GM12878 (cell line): ENCODE measurements at places on chromosomes 5 and 9. TPM values are rescaled to one million over a fixed set of nuclear protein-coding genes. Genes with fewer than 3 reads are reported as not detected.

CDH9 gene
- not detected in 2 replicates for total RNA-seq

- DNase-seq: no peak
- H3K36me3 ChIP-seq: no peaks in the 10 kb centered on the region
- H3K27ac ChIP-seq: no peak overlapping the region
- peaks cover 2% of the 10 kb centered on the region; the same call in 1 of the 2 replicates for H3K27me3 ChIP-seq
Measured at GRCh38 chr9:126607086-126607485, 6.6 kb upstream of the LMX1B start.

- H3K4me3 ChIP-seq: no peak overlapping the region
- H3K27me3 ChIP-seq: no peaks in the 10 kb centered on the region
- H3K27ac ChIP-seq: no peak overlapping the region
- DNase-seq: no peak
- peaks cover 9% of the 10 kb centered on the region; the same call in 1 of the 2 replicates for H3K4me1 ChIP-seq
Measured at GRCh38 chr9:129632460-129632859, 6.5 kb downstream of the NTMT1 start.

DNA sequence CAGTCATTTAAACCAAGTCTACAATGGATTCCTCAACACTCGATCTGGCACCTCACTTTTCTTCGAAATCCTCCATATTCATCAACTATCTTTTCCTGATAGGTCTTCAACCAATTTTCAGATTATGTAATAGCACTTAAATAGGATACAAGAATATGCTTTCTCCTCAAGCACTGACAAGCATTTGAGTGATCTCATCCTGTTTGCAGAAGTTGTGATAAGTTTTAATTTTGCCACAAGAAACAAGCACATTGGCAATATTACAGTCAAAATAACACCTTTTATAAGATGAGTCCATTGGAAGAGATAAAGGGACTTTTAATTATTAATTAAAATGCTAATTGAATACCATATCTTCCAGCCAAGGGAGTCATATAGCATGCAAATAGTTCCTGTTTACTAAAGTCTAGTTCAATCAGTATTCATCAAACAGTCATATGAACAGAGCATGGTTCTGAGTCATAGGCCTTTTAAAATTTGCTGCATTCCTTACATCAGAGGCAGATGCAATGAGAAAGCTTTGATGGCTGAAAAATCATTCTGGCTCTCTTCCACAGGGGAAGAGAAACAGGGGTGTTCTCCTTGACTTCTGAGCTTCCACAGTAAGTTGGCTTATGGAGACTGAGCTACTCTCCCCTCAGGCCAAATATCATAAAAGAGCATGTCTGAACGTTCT is 32.7 kb upstream of the ZCCHC9 start:
- H3K27ac ChIP-seq: no peak overlapping the region
- H3K36me3 ChIP-seq: no peaks in the 10 kb centered on the region
- H3K4me1 ChIP-seq: no peaks in the 10 kb centered on the region; the same call in 1 of the 2 replicates
- H3K27me3 ChIP-seq: no peaks in the 10 kb centered on the region
- no peak overlapping the region for H3K4me3 ChIP-seq

DNA sequence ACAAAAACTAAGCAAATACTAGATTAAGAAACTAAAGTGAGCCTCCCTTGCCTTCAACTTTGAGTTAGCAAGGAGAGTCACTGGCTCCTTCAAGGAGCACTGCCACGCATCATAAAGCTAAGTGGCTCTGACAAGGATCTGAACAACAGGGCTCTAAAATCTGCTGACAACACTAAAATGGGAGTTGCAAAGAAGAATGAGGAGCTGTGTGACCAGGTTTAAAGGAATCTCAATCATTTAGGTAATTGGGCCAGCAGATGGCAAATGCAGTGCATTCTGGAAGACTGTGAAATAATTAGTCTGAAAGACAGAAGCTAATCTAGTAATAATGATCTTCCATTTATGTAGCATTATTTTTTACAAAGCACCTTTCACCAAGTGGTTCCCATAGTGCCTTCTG is 297.0 kb upstream of the TAS2R1 start:
- no peaks in the 10 kb centered on the region for H3K27me3 ChIP-seq
- no peak overlapping the region for H3K27ac ChIP-seq
- DNase-seq: no peak
- H3K4me3 ChIP-seq: no peak overlapping the region
- no peaks in the 10 kb centered on the region for H3K36me3 ChIP-seq
- no peaks in the 10 kb centered on the region for H3K4me1 ChIP-seq
